ENCODE measurements at places on chromosomes 16 and 17.

- DNase-seq, result no peak
These were observed 58.2 kb downstream of the CNGB1 start for GRCh38 chr16:57912529-57913260.

GRCh38 chr17:18028114-18028951, 10.6 kb downstream of the ATPAF2 start:
- DNase-seq, result no peak

DNA sequence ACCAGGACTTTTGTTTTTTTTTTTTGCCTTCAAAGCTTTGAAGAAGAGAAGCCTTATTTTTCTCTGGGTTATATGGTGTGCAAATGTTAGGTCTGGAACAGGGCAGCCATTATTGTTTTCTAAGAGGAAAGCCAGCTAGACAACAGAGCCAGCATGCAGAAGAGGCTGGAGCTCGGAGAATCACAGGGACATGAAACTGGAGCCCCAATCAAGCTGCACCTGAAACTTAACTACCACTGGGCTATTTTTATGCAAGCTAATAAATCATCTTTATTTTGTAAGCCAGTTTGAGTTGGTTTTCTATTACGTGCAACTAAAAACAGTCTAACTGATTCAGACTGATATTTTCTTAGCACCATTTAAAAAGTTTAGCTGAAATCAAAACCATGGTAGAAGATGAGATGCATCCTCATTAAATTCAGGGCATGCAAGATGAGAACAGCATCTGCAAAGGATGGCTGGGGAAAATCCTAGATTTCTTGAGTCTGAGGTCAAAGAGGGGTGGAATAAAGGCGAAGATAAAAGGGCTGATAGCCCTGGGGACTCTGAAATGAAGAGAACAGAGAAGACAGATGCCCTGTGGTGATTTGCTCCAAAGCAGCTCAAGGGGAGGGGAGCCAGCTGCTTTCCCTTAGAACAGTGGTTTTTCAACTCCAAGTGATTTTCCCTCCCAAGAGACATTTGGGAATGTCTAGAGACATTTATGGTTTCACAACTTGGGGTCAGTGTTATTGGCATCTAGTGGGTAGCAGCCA, 177.1 kb upstream of the WSCD1 start:
- DNase-seq, result no peak

- DNase-seq, result no peak
These were observed 157.8 kb downstream of the AXIN2 start for GRCh38 chr17:65403626-65404025.

DNA sequence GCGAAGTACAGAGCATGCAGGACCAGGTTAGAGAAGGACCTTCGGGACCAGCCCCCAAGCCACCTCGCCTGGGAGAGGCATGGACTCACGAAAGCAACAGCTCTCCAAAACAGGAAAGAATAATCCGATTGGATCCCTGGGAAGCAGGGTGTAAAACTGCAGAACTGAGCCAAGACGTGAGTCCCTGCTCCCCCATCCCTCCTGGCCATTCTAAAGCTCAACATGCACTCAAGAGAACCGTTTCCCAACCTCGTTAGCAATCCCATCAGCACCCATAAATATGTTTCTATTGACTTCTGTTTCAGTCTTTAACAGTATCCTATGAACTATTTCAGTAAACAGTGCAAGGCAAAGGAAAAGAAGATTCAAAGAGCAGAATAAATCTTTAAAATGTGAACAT, 167.0 kb downstream of the COPRS start:
- DNase-seq, result no peak

GRCh38 chr17:33023790-33024189, 32.1 kb downstream of the SPACA3 start:
- DNase-seq, result no peak

DNA sequence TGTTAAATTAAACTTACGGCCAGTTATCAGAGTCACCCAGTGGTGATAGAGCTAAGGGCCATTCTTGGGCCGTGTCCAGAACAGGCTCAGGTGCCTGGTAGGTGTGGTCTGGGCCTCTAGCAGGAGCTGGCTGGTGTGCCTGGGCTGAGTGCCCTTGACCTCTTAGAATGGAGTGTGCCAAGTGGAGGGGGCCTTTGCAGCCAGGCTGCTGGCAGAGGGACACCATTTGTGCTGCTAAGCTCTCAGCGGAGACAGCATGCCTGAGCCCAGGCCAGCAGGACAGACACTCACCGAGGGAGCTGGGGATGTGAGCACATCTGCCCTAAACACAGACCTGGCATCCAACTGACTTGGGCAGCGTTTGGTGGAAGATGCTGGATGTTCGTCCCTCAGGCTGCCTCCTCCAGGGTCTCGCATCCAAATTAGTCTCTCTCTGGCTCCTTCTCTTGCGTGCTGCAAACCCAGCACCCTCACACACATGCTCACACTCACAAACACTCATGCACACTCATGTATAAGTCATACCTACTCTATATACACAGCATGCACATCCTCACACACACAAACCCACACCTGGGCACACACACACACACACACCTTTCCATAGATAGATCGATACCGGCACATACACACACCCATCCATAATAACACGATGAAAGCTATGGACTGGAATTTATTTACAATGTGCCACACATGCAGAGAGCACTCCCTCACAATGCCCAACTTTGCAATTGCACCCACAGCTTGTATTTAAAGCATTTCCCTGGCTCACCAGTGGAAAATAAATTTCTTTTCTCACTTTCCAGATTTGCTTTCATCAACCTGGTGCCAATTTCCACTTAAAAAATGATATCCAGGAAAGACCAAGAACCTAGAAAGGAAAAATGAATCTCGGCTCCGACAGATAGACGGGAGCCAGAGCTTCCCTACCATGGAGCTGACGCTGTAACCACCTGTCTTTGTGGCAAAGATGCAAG, 33.6 kb upstream of the CDH5 start:
- no peak for DNase-seq

GRCh38 chr17:36935671-36936454, 1.4 kb upstream of the LHX1 start:
- no peak for DNase-seq

GRCh38 chr17:30547778-30548573, 70.8 kb downstream of the GOSR1 start:
- no peak for DNase-seq

DNA sequence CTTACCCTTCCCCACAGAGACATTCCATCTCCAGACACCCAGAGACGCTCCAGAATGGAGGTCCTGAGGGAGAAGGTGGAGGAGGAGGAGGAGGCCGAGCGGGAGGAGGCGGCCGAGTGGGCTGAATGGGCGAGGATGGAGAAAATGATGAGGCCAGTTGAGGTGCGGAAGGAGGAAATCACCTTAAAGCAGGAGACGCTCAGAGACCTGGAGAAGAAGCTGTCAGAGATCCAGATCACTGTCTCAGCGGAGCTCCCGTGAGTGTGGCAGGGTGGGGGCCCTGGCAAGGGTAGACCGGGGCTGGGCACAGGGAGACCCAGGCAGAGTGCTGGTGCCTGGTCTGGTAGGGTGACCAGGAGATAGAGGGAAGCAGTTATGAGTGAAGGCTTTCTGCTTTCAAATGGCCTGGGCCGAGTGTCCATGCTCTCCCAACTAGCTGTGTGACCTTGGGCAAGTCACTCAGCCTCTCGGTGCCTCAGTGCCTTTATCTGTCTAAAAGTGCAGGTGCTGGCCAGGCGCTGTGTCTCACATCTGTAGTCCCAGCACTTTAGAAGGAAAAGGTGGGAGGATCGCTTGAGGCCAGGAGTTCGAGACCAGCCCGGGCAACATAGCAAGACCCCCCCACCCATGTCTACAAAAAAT, 3.4 kb downstream of the DRC7 start:
- no peak for DNase-seq

- no peak for DNase-seq
These were observed 5.3 kb downstream of the GPS1 start for GRCh38 chr17:82056729-82057621.

DNA sequence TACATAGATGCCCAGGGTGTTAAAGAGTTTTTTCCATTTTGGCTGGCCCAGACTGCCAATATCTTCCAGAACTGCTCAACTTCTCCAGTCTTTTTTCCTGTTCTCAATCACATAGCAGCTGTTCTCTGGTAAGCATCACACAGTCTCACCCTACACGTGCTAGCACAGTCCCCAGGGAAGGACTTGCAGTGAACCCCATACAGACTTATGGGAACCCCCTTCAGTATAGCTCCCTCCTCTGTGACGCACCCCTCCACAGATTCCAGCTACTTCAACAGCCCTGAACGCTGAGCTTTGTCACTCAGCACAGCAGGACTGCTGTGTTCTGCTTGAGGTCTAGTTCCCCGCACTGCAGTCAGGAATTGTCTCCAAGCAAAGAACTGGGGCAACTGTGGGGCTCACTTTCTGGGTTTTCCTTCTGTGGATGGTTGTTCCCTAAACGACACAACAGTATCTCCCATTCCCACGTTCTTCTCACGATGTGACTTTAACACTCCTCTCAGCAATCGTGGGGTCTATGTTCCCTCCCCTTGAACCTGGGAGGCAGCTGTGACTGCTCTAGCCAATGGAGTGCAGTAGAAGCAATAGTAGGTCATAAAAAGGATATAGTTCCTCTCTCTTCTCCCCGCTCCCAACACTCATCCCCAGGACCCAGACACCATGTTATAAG, 3.6 kb downstream of the MMP28 start:
- DNase-seq, result no peak

- DNase-seq, result no peak
These were observed 47.1 kb downstream of the CNGB1 start for GRCh38 chr16:57923841-57924240.

DNA sequence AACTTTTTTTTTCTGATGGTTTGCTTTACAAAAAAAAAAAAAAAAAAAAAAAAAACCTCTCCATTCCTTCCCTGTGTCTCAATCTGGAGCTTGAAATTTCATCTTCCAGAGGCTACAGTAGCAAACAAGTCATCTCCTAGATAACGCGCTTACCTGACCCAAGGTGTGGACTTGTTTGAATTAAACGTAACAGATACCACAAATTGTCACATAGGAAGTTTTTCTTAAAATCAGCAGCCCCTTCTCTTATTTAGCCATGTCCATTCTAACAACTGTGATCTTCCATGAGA, 2.0 kb downstream of the STAT5B start:
- no peak for DNase-seq

- peak; percentile 52 for DNase-seq
These were observed 879 bp downstream of the SOCS1 start for GRCh38 chr16:11254913-11255736.

- DNase-seq, result peak; percentile 79
These were observed 2.0 kb upstream of the C17orf99 start for GRCh38 chr17:78144147-78144719.

DNA sequence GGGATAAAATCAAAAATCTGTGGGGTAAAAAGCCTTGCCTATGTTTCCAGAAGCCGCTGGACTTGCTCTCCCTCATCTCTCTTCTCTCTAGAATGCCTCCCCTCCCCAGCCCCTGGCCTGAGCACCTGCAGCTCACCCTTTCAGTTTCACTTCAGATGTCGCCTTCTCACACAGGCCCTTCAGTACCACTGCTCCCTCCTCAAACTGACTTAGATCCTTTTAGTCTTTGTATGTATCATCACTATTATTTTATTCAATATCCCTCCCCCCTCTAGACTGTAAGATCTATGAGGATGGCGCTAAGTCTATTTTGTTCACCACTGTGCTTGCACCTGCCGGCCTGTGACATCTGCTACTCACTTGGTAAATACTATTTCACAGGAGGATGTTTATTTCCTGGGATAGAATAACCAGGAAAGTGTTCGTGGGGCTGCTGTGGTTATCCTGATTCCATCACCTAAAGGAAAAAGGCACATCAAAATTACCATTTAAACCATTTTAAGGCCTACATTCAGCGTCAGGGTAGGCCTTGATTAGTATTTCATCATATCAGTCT, 122.3 kb downstream of the MRTFB start:
- DNase-seq, result no peak

GRCh38 chr16:29699324-29700219, 20.6 kb downstream of the QPRT start:
- no peak for DNase-seq

- DNase-seq, result no peak
These were observed 395.8 kb downstream of the NPIPA8 start for GRCh38 chr16:17940584-17941364.

DNA sequence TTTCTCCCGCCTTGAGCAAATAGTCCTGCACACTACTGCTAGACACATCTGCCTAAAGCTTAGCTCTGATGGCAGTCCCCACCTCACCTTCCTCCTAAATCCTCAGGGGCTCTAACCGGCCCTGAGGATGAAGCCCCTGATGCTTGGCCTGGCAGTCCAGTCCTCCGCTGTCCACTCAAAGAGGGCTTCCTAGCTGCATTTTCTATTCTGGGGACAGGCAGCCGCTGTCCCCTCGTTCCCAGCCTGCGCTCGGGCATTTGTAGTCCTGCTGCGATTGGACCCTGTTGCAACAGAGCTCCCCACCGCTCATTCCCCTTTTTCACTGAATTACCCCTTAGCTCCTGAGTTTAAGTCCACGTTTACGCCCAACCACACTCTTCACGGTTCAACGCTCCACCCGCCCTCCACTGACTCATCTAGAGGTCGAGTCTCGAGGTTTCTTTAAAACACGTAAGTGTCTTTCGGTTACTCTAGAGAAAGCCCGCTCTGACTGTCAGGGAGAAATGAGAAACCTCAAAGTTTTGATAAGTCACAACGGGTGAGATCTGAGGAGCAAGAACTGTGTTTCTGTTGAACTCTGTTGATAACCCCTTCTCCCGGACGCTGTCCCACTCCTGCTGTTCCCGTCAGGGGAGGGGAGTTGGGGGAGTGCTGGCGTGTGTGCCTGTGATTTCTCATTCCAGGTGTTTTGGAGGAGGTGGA, 4.5 kb downstream of the CCR7 start:
- no peak for DNase-seq

DNA sequence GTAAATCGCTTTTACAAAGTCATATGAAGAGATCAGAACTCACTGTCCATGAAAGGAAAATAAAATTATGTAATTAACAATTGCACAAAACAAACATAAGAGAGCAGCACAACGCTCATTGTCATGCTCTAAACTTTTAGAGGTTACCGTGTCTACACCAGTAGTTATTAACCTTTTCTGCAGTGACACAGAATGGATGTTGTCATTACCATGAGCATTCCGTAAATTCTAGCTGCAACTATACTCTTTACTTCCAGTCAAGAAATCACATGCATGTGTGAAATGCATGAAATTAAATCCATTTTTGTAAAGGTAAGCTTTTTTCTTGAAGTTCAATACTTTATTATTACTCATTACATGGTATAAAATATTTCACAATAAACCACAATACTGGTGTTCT, 38.2 kb downstream of the USP32 start:
- no peak for DNase-seq
